ENCODE measurements at places on chromosomes 16 and 17.

DNA sequence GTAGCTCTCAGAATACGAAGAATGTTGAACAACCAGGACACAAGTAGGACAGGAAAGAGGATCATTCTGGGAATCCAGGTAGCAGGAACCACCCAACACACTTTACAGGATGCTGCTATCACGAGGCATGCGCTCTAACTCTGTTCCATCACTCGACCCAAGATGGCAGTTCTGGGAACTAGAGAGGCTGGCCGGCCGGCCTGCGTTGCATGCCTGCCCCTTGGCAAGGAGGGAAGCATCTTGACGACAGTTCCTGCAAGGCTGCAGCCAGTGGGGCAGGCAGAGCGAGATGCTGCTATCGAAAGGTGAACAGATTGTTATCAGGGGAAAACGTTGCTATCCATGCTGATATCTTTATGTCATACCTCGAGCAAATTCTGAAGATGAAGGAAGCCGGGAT, 19.2 kb upstream of the SLC46A1 start:
- DNase-seq = no peak

DNA sequence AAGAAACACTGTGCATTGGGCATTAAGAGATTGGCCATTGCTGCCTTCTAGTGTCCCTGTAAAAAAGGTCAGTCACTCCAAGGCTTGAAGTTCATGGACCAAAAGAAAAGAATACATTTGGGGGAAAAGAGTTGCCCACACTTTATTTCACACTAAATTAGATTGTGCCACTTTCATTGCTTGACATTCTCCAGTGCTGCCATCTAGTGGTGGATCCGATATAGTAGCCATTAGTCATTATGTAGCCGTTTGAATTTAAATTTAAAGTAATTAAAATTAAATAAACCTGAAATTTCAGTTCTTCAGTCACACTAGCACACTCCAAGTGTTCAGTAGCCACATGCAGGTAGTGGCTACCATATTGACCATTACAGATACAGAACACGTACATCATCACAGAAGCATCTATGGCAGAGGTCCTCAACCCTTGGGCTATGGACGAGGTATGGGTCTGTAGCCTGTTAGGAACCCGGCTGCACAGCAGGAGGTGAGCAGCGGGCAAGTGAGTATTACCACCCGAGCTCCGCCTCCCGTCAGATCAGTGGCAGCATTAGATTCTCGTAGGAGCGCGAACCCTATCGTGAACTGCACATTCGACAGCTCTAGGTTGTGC, 21.9 kb upstream of the CDH5 start:
- no peak for DNase-seq

- no peak for DNase-seq
Observed at GRCh38 chr17:57619061-57619937, 125.8 kb downstream of the CCDC182 start.

- DNase-seq = no peak
Observed at GRCh38 chr16:28538733-28539596, at the start of gene NUPR1. Gene NUPR1, minus strand, starts transcription at chr16:28538974. Its CDS starts 67 bp downstream, at chr16:28538907.

- no peak for DNase-seq
Observed at GRCh38 chr16:86457501-86458148, 52.7 kb upstream of the FOXF1 start.

DNA sequence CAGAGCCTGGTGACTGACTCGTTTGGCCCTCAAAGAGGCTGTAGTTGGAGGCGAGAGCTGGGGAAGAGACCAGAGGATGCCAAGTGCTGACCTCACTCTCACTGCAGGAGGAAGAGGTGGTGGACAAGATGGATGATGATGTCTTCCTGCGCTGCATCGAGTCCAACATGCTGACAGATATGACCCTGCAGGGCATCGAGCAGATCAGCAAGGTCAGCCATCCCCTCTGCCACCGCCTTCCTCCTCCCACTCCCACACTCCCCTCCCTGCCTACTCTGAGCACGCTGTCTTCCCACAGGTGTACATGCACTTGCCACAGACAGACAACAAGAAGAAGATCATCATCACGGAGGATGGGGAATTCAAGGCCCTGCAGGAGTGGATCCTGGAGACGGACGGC, 26.9 kb downstream of the POLR2A start:
- DNase-seq = no peak

GRCh38 chr17:78819402-78819801, 21.2 kb downstream of the USP36 start:
- DNase-seq = no peak

- DNase-seq = no peak
Observed at GRCh38 chr17:12547831-12548230, 117.9 kb upstream of the MYOCD start.

DNA sequence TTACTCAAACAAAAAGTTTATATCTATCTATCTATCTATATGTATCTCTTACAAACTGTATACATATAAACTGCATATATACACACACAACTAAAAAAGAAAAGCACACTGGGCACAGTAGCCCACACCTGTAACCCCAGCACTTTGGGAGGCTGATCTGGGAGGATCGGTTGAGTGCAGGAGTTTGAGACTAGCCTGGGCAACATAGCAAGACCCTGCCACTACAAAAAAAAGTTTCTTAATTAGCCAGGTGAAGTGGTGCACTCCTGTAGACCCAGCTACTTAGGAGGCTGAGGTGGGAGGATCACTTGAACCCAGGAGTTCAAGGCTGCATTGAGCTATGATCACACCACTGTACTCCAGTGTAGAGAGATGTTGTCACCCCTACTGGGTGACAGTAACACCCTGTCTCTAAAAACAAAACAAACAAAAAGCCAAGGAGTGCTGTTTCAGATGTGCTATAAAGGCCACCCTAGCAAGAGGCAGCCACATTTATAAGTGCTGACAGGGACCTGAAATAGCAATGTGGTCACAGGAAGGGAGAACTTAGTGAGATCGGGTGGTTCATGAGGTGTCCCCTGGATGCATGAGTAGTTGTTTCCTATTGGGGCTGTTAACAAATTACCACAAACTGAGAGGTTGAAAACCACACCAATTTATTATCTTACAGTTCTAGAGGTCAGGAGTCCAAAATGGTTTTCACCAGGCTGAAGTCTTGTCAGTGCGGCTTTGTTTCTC, 4.8 kb downstream of the CD2BP2 start:
- DNase-seq = no peak

- DNase-seq = no peak
Observed at GRCh38 chr17:63701456-63701820, 1.5 kb upstream of the LIMD2 start.

DNA sequence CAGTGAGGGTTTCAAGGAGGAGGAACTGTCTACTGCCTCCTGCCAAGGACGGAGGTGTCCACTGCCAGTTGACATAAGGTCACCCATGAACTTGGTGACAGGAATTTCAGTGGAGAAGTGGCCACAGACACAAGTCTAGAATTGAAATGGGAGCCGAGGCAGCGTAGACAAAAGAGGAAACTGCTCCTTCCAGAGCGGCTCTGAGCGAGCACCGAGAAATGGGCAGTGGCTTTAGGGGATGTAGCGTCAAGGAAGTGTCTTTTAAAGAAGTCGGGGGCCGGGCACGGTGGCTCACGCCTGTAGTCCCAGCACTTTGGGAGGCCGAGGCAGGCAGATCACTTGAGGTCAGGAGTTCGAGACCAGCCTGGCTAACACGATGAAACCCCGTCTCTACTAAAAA, 3.1 kb upstream of the SERPINF1 start:
- no peak for DNase-seq

- DNase-seq = no peak
Observed at GRCh38 chr17:78395155-78395554, 16.7 kb downstream of the PGS1 start.

All from NCI-H1417 treated with DMSO at 0.1 percent for 48 hours (cell line).